ENCODE measurements at places on chromosomes 4 and X.

GRCh38 chr4:2768124-2768523, 12.0 kb upstream of the TNIP2 start:
- no peak for DNase-seq

- no peak for DNase-seq
Measured at GRCh38 chrX:39096599-39096998, 295.3 kb downstream of the MID1IP1 start.

DNA sequence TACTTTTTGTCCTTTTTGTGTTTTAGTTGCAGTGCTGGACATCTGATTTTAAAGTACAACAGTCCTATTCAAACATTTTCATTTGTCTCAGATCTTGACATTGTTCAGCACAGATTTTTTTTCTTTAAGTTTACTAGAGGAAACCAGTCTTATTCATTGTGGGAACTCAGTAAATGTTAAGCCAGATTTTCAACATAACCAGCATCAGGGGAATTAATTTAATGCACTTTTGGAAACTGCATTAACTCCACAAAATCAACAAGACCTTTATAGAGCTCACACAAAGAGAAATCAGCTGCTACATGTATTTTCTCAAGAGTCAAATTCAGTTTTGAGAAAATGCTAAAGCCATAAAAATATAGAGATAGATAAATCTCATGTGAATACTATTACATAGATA, 9.9 kb downstream of the CPE start:
- DNase-seq, result no peak

DNA sequence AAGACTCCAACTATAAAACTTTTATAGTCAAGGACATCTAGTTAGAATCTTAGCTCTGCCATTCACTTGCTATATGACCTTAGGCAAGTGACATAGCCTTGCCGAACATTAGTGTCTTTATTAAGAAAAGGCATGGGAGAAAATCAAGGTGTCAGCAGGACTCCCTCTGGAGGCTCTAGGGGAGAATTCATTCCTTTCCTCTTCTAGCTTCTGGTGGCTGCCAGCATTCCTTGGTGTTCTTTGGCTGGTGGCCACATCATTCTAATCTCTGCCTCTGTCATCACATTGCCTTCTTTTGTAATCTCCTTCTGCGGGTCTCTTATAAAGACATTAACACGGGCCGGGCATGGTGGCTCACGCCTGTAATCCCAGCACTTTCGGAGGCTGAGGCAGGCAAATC, 99.8 kb downstream of the PPP1R2C start:
- no peak for DNase-seq

GRCh38 chr4:104490096-104490769, 4.5 kb downstream of the CXXC4 start:
- no peak for DNase-seq

Data from OCI-M1 (cell line).